ENCODE measurements at places on chromosomes 4 and X.

DNA sequence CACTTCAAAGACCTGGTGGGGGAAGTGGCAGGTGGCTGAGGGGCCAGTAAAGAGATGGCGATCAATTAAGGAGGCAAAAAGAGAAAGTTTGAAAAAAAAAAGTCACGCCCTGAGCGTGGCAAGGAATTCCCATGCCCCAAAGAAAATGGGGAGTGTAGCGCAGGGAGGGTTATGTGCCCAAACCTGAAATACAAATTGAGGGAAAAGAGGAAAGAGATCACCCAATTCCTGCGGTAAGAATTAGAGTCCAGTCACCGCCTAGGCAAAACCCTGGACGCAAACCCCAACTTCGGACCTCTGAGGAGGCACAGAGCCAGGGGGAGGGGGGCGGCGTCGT, 595 bp downstream of the ENOX2 start:
- DNase-seq, result no peak

GRCh38 chrX:69148946-69149345, 16.3 kb downstream of the PJA1 start:
- no peak for DNase-seq

DNA sequence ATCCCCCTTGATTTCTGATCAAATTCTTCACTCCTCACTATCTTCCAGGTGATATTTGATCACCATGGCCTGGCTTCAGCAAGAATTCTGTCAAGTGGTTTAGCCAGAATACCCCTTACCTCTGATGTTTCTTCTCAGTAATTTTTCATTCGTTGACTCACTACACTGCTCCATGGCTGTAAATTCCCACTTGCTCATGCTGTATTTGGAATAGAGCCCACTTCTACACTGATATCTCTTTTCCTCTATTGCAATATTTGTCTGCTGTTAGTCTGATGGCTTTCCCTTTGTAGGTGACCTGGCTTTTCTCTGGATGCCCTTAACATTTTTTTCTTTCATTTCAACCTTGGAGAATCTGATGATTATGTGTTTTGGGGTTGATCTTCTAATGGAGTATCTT, 73.9 kb upstream of the DIPK2B start:
- no peak for DNase-seq

DNA sequence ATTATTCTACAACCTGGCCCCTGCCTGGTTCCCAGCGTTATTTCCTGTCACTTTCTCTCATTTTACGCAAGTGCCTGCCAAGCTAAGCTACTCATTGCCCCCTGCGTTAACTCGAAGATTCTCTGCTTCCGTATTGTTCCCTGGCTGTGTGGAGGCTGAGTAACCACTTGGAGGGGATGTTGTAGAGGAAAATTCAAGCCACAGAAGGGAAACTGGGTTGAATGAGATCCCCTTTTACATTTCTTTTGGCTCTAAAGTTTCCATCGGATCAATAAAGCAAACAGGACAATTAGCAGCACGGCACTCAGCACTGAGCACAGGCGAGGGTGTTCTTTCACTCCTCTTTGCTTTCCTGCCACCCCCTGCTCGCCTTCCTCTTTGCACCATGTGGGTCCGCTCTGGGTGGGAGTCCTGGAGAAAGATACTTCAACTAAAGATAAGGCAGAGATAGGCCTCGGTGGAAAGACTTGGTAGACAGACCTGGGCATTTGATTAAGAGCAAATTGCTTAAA, 4.2 kb upstream of the TMSB4X start:
- DNase-seq, result peak; percentile 53

- no peak for DNase-seq
These were observed 992.3 kb downstream of the STPG2 start for GRCh38 chr4:97150966-97151365.

DNA sequence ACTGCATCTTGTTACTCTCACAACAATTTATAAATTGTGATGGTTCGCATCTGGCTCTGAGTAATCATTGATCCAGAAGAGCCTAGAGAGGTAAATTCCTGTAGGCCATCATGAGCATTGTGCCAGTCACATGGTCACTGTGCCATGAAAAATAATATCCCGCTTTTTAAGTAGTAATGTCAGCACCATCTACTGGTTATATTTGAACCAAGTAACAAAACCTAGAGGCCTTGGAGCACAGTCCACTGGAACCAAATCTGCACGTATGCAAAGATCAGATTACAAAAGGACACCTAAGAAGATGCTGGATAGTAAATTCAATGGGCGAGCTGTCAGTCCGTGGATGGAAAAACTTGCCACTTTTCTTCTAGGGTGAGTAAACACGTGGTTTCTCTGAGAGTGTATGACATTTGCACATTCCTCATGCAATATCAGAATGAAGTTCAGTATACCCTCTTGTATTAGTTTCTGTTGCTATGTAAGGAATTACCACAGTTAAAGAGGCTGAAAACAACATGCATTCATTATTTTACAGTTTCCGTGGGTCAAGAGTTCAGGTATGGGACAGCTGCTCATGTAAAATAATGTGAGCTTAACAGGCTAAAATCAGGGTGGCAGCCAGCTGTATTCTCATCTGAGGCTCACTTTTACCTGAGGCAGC, 26.8 kb downstream of the FAM114A1 start:
- DNase-seq, result no peak

- DNase-seq, result no peak
These were observed 11.3 kb downstream of the LAMP2 start for GRCh38 chrX:120457766-120458180.

GRCh38 chr4:8215001-8215427, 15.9 kb downstream of the SH3TC1 start:
- DNase-seq, result no peak

GRCh38 chr4:57418133-57418532, 307.9 kb upstream of the IGFBP7 start:
- no peak for DNase-seq

GRCh38 chr4:89439533-89439932, 131.9 kb upstream of the GPRIN3 start:
- no peak for DNase-seq

DNA sequence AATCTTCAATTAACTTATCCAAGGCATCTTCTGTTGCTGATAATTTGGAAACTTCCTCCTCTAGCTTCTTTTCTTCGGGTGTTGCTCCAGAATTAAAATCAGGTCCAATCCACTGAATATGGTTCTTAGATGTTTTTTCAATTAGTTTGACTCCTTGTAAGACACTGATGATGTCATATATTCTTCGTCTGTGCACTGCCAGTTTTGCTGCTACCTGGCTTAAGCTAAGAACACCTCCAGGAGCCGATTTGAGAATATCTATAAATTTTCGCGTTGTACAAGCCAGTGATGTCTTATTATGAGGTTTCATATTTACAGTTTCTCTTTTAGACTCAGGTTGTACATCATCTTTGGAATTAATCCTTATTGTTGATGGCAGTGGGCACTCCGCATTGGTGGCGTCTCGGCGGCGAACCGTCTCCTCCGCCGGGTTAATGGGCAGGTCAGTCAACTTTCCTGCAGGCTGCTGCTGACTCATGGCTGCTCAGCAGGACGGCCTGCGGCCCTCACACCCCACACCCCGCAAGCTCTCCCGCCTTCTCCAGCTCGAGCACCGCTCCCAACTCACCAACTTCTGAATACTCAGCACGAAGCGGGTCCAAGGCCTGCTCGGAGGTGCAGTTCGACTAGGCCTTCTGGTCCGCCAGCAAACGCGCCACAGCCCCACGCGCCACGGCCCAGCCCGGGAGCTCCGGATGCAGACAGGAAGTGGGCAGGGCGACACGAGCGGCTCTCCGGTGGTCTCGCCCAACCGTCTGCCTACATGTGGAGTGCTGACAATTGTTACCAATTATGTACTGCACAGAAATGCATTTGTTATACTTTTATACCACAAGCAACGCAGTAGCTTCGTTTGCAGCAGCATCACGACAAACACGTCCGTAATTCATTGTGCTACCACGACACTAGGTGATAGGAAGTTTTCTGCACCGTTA, 49.2 kb upstream of the FHL1 start:
- DNase-seq, result no peak

GRCh38 chr4:75605928-75606327, 24.4 kb downstream of the CDKL2 start:
- DNase-seq, result no peak

DNA sequence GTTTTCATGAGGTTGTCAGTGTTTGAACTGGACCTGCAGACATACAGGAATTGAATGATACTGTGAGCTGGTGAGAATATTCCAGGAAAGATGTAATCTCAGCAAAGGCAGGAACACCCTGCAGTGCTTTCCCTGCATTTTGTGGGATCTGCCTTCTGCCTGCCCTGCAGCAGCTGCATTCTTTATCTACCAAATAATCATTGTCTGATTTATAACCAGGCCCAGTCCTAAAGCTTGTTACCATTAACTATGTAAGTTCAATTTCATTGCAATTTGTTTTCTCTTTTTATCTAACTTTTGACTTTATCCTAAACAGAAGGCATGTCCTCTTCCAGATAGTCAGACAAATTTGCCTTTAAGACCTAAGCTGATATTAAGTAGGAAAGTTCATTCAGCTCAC, 99.8 kb upstream of the NOCT start:
- DNase-seq, result no peak

- DNase-seq, result peak; percentile 40
These were observed 11.4 kb upstream of the MCUB start for GRCh38 chr4:109548655-109549054.

DNA sequence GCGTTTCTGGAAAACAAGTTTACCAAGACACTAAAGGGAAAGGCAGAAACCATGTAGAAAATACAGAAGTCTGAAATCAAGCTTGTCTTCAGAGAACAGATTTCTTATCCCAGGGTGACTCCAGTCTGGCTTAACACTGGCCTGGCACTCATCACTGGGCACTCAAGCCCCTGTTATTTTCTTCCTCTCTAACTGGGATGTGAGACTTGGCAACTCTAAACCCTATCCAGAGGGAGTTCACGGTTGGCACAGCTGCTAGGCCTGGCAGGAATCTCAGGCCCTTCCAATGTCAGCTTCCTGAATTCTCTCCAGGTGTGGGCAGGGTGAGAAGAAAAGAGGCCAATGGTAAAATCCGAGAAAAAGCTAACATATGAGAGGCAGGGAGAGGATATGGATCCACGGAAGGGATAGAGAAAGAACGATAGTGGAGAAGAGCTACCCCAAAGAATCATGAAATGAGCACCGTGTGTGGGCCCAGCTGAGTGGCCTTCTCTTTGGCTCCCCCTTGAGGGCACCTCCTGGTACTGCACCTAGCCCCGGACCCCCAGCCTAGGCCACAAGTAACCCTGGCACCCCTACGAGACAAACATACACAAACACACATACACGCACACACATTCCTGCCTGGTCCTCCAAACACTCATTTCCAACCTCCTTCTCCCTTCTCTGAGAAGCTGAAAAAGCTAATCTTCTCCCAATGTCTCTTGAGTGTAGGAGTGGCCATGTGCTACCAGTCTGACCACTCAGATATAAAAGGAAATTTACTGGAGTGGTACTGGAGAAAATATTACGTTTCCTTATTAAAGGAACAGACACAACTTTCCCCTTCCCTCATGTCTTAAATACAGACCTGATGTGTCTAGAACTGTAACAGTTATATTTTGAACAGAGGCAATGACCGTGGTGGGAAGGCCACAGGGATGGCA, 16.6 kb upstream of the PTCHD1 start:
- peak; percentile 8 for DNase-seq

- DNase-seq, result no peak
These were observed 2.6 kb downstream of the NAF1 start for GRCh38 chr4:163164110-163164509.

DNA sequence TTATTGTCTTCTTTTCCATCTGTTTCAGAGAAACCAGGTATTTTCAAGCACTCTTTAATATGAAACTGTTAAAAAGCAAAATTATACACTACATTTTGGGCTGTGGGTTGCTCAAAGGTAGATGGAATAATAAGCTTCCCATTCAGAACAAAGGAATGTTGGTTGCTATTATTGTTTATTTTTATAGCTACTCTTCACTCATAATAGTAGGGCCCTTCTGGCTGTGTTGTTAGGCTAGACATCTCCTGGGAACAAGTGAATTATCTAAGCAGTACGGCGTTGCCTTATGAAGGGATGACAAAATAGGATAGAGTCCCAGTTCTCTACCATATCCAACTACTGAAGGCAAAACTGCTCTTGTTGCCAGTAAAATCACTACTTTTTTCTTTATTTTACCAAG, 34.2 kb downstream of the TENM3 start:
- no peak for DNase-seq

DNA sequence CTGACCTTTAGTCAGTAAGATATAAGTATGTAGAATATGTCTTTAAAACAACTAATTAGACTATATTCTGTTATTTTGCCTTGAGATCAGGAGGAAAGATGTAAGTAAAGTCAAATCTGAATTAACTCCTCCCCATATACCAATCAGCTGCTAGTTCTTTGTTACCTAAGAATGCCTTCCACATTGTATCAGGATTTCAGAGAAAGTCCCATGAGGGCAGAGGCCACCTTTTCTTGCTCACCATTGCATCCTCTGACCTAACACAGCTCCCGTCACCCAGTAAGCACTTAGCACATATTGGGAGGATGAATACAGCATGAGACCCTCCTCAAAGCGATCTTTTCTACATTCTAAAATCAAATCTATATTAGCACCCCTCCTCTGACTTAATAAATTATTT, 87.0 kb downstream of the COL25A1 start:
- DNase-seq, result no peak

DNA sequence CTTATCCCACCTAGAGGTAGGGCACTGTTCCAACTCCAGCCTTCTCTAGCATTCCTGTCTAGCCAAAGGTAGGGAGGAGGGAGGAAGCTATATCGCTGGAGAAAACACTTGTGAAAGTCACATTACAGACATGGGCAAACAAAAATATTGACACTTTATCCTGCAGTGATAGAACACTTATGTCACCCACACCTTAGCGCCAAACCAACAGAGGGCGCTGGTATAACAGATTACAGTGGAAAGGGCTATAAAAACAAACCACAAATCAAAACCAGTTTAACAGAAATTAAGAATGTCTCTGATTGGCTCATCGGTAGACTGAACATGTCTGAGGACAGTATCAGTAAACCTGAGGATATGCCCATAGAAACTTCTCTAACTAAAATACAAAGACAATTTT, 451.3 kb downstream of the TLL1 start:
- no peak for DNase-seq

DNA sequence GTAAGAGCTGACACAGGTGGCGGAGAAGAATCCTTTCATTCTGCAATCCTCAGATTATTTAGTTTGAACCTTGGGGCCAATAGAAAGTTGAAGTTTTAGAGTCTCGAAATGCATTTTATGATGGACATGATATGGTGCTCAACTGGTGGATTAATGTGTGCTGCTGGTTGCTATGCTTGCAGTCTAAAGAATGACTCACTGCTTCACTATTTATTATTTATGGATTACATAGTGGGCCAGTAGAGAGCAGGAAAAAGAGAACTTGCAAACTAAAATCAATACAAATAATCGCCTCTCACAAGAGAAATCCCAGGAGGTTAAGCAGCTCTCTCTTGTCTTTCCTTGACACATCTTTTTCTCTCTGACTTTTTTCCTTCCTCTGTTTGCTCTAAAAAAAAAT, 2326.8 kb upstream of the AGA start:
- DNase-seq, result no peak

- DNase-seq, result peak; percentile 2
These were observed 52.9 kb downstream of the MAP7D2 start for GRCh38 chrX:20063716-20064351.

DNA sequence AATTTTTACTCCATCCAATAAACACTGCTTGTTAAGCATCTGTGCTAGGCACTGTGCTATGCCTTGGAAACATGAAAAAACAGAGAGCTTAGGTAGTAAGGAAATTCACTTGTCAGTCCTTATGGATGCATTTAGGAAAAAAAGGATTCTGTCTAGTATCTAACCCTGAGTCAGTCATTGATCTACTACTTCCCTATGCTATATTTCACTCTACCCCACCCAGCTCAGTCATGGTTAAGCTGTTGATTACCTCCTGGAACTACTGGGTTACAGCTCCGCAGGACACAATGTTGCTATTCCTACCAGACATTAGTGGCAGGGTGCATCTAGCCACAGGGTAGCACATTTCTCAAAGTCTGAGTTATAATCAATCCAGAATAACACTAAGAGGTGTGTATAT, 2.9 kb upstream of the USP53 start:
- no peak for DNase-seq
